ENCODE measurements at places on chromosomes 3 and 15. TPM values are rescaled to one million over a fixed set of nuclear protein-coding genes. Genes with fewer than 3 reads are reported as not detected.

STRC gene
- 0.17 TPM for total RNA-seq

C2CD4B gene
- total RNA-seq: not detected

PRSS50 gene
- not detected for total RNA-seq

IQCF2 gene
- not detected for total RNA-seq

ADAMTSL3 gene
- total RNA-seq: not detected

SCG5 gene
- total RNA-seq: 0.70 TPM

TMC3 gene
- total RNA-seq: not detected

ARL8B gene
- total RNA-seq: 61.4 TPM

UPK1B gene
- total RNA-seq: not detected

TGM4 gene
- not detected for total RNA-seq

CRYGS gene
- total RNA-seq: 2.4 TPM

RTP3 gene
- total RNA-seq: not detected

GPR62 gene
- total RNA-seq: not detected

SLC2A2 gene
- total RNA-seq: not detected

ASTE1 gene
- 9.4 TPM for total RNA-seq

C3orf80 gene
- total RNA-seq: 0.06 TPM

EPB42 gene
- not detected for total RNA-seq

EOMES gene
- 16.2 TPM for total RNA-seq

SFMBT1 gene
- 17.4 TPM for total RNA-seq

FBXW12 gene
- total RNA-seq: not detected

PRR20G gene
- not detected for total RNA-seq

LRTM1 gene
- not detected for total RNA-seq

DOCK3 gene
- 2.5 TPM for total RNA-seq

ZNF860 gene
- 0.13 TPM for total RNA-seq

FANCI gene
- total RNA-seq: 159 TPM

PLOD2 gene
- 1.0 TPM for total RNA-seq

SLC7A14 gene
- total RNA-seq: not detected

ZBED2 gene
- 671 TPM for total RNA-seq

GOLGA8T gene
- total RNA-seq: not detected

SRGAP3 gene
- 0.11 TPM for total RNA-seq

SPATA12 gene
- not detected for total RNA-seq

AMOTL2 gene
- total RNA-seq: not detected

PLSCR5 gene
- not detected for total RNA-seq

GPR171 gene
- 229 TPM for total RNA-seq

ZNF620 gene
- total RNA-seq: 6.7 TPM

TEX9 gene
- total RNA-seq: 1.4 TPM

RBMS3 gene
- 0.48 TPM for total RNA-seq

GCHFR gene
- total RNA-seq: 32.9 TPM

MUC13 gene
- total RNA-seq: not detected

NAALADL2 gene
- total RNA-seq: not detected

RRP9 gene
- total RNA-seq: 82.4 TPM

NLGN1 gene
- total RNA-seq: not detected

RTP1 gene
- total RNA-seq: not detected

ZDHHC23 gene
- total RNA-seq: 4.1 TPM

TRH gene
- not detected for total RNA-seq

ZWILCH gene
- 42.9 TPM for total RNA-seq

TMEM207 gene
- total RNA-seq: not detected

NBEAL2 gene
- total RNA-seq: 82.9 TPM

SAMMSON gene
- total RNA-seq: not detected

TMEM158 gene
- total RNA-seq: not detected

PRICKLE2 gene
- total RNA-seq: not detected

CSPG4 gene
- total RNA-seq: 0.02 TPM

HIGD1A gene
- 90.6 TPM for total RNA-seq

FBXO40 gene
- total RNA-seq: not detected

WDR6 gene
- total RNA-seq: 142 TPM

CFAP100 gene
- not detected for total RNA-seq

THPO gene
- total RNA-seq: not detected

CTXN2 gene
- total RNA-seq: not detected
